ENCODE measurements at places on chromosomes 6 and 20. TPM values are rescaled to one million over a fixed set of nuclear protein-coding genes. Genes with fewer than 3 reads are reported as not detected.

DNA sequence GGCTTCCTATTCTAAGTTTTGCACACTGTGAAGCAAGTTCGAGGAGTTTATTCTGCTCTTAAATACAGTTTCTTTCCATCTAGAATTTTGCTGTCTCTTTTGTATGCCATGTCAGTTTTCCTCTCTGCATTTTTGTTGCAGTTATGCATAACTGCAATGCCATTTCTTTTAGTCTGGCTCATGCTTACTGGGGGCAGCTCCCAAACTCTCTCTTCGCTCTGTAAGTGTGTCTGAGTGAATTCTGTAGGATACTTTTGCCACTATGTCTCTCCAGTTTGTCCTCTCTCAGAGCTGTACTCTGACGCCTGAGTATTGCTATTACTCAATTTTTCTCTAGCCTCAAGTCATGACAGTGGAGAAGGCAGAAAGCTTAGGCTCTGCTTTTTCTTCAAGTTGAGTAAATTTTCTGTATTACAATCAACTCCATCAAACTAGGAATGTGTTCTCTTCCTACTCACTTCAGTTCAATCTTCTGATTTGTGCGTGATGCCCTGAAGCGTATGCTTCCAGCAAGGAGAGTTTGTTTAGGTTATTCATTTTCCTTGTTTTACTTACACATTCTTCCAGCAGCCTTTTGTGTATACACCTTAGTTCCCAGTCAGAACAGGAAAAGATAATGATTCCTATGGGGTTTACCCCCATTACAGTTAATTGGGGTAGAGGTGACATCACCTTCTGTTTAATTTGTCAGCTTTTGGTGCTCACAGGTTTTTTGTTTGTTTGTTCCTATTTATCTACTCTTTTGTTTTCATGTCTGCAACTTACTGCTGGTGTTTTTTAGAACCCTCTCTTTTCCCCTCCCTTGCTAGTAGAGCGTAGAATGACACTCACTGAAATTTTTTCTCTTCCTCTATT is 430.9 kb downstream of the BCKDHB start:
- DNase-seq: no peak

- no peak for DNase-seq
Observed at GRCh38 chr6:74735304-74735703, 470.5 kb downstream of the COL12A1 start.

METTL24 gene
- total RNA-seq: not detected

GRCh38 chr6:71364889-71365542 is 76.4 kb downstream of the OGFRL1 start:
- no peak for DNase-seq

LRRC73 gene
- under 0.01 TPM for total RNA-seq

ACOT8 gene
- total RNA-seq: 35.3 TPM

GRCh38 chr6:24699521-24700359 is 19.2 kb downstream of the C6orf62 start:
- no peak for DNase-seq

- DNase-seq: no peak
Observed at GRCh38 chr6:169867751-169868191, 116.3 kb downstream of the ERMARD start.

DNA sequence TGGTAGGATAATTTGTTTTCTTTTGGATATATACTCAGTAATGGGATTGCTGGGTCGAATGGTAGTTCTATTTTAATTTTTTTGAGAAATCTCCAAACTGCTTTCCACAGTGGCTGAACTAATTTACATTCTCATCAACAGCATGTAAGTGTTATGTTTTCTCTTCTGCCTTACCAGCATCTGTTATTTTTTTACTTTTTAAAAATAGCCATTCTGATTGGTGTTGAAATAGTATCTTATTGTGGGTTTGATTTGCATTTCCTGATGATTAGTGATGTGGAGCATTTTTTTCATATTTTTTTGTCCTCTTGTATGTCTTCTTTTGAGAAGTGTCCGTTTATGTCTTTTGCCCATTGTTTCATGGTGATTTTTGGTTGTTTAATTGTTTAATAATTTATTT is 11.9 kb downstream of the HINT3 start:
- DNase-seq: no peak

DNA sequence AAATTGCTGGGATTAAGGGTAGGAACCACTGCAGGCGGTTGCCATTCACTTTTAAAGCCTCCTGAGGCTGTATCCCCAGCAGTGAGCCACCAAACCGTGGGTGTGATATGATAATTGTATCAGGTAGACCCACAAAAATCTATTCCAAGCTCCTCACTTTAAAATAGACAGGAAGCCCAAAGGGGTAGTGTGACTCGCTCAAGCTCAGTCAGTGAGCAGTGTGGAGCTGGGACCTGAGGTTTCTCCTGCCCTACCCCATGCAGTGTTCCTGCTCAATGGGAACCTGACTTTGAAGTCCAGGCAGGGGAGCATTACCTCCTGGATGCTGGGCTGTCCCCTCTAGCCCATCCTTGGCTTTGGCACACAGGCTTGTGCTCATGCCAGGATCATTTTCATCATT is 14.9 kb upstream of the MAPRE1 start:
- no peak for DNase-seq

All from lung microvascular endothelial cell (primary cell).